Upper lobe of left lung (tissue), 6 donors: ENCODE measurements at places on chromosomes 11 and 22.

DNA sequence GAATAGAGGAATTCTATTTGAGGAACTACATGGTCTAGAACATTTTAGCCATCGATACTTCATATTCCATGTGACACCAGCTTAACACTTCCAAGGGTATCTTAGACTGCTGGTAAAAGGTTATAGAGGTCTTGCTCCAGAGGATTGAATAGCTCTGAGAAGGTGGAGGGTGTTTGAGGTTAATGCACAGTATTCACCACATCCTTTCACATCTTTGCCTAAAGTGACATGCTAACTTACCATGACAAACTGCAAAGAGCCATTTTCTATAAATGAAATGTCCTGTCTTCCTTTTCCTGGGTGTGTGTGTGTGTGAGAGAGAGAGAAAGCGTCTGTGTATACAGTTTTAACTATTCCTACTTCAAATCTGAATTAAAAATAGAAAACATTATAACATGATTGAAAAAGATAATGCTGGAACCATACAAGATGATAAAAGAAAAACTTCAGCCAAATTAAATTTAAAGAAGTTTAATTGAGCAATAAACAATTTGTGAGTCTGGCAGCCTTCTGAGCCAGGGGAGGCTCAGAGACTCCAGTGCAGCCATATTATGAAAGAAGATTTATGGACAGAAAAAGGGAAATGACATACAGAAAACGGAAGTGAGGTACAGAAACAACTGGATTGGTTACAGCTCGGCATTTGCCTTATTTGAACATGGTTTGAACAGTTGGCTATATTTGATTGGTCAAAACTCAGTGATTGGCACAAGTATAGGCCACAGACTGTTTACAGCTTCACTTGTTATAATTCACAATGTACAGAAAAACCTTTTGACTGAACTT lies 320.9 kb upstream of the CCDC179 start:
- no peak for DNase-seq

DNA sequence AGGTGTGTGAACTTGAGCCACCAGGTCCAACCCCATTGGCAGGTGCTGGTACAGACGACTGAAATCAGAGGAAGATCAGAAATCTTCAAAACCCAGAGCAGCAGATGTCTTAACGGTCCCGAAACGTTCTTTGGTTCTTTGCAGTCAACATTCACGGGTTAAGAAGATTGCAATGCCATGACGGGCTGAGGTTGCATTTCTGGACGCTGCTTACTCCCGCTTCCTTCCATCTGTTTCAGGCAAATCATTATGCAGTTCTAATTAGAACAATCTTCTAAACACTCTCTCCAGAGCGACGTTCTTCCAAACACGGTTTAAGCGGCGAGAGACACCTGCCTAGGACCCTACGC lies 492 bp upstream of the LUZP2 start:
- no peak for DNase-seq

DNA sequence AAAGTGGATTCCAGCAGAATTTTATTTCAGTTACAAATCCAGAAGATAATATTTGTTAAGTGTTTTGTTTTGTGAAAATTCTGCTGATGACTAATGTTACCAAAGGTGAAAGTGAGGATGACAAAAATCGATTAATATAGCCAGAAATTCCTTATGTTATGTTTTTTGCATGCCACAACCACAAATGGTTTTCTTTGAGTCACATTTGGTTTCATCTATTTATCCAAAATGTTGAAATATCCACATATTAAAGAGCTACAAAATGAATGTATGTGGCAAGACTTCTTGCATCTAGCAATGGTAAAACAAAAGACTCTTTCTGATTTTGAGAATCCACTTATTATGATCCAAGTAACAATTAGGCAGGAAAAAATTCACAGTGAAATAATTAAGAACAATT lies 150.1 kb upstream of the LRRC4C start:
- no peak for DNase-seq

- DNase-seq: no peak
Observed at GRCh38 chr11:35420371-35420770, 1.0 kb upstream of the SLC1A2 start.

DNA sequence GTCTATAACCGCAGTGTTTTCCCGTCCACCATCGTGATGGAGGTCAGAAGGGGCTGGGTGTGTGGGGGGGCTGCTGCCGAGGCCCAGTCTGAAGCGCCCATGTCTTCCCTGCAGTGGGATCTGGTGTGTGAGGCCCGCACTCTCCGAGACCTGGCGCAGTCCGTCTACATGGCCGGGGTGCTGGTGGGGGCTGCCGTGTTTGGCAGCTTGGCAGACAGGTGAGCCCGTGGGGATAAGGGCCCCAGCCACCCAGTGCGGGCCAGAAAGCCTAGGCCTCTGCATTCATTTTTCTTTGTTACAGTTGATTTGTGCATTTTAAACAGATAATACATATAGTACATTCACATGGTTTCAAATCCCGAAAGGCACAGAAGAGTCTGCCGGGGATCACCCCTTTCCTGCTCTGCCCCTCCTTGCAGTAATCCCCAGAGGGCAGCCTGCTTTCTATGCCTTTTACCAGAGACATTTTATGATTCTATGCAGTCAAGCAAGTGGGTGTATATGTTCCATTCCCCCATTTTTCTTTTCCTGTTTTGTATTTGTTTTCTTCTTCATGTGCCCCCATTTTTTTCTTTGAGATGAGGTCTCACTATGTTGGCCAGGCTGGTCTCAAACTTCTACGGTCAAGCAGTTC lies 32.6 kb downstream of the CAPN1 start:
- no peak for DNase-seq

GRCh38 chr22:47276991-47277390 lies 514.5 kb downstream of the TBC1D22A start:
- peak; percentile 54 for DNase-seq

- DNase-seq: no peak
Observed at GRCh38 chr11:42647993-42648392, 663.8 kb upstream of the API5 start.

DNA sequence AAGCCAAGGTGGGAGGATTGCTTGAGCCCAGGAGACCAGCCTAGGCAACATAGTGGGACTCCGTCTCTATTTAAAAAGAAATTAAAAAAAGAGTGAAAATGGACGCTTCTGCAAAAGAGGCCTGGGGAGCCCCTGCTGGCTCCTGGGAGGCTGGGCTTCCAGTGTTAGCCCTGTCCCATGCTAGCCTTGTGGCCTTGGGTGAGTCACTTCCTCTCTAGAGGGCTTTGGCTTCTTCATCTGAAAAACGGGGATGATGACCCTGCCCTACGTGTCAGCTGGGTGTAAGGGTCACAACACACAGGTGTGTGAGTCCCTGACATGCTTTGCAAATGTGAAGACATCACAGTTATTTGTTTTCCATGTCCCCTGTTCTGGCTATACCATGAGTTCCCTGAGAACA lies 32.8 kb downstream of the FAM227A start:
- DNase-seq: no peak

- no peak for DNase-seq
Observed at GRCh38 chr11:92766698-92767097, 202.8 kb upstream of the MTNR1B start.

- DNase-seq: no peak
Observed at GRCh38 chr11:72932132-72932570, 117.9 kb downstream of the ATG16L2 start.
